ENCODE measurements at places on chromosomes 7 and 10. TPM values are rescaled to one million over a fixed set of nuclear protein-coding genes. Genes with fewer than 3 reads are reported as not detected.
A peak's percentile ranks its signal among the peaks of the same experiment; 100 is the strongest.

MMRN2 gene
- not detected for total RNA-seq

TLX1 gene
- not detected for total RNA-seq

LIPJ gene
- not detected for total RNA-seq

FRG2B gene
- not detected for total RNA-seq

TAS2R39 gene
- total RNA-seq, result not detected

DNA sequence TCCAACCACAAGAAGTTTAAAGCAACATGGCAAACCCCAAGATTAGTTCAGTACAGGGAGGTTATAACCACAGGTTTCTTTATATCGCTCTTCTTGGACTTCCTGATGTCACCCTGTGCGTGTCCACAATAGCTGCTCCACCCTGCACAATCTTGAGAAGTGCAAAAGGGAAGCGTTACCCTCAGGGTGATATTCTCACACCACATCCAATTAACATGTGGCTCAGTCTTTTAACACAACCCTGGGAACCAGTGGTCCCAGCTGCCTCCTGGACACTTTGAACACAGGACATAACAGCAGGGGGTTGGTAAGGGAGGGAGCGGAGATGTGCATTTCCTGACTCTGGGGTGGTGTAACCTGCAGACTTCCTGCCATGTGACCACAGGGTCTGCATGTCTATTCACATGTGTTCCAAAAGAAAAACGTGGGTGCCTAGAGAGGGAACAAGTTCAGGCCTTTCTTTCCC, 64.6 kb downstream of the GSAP start:
- peaks cover 28% of the 10 kb centered on the region for H3K36me3 ChIP-seq
- H3K27ac ChIP-seq, result peak overlapping the region; percentile 96
- peaks cover 77% of the 10 kb centered on the region for H3K4me1 ChIP-seq
- H3K4me3 ChIP-seq, result peak overlapping the region; percentile 65

- H3K36me3 ChIP-seq, result peaks cover 26% of the 10 kb centered on the region
- H3K27ac ChIP-seq, result peak overlapping the region; percentile 81
- no peak for DNase-seq
- peaks cover 76% of the 10 kb centered on the region for H3K4me1 ChIP-seq
Measured at GRCh38 chr10:124644771-124645415, 99.3 kb downstream of the FAM53B start.

GRCh38 chr7:98323597-98324322, 42.3 kb downstream of the BRI3 start:
- H3K27me3 ChIP-seq, result peaks cover 3% of the 10 kb centered on the region
- no peaks in the 10 kb centered on the region for H3K36me3 ChIP-seq
- H3K4me1 ChIP-seq, result no peaks in the 10 kb centered on the region
- no peak overlapping the region for H3K4me3 ChIP-seq

DNA sequence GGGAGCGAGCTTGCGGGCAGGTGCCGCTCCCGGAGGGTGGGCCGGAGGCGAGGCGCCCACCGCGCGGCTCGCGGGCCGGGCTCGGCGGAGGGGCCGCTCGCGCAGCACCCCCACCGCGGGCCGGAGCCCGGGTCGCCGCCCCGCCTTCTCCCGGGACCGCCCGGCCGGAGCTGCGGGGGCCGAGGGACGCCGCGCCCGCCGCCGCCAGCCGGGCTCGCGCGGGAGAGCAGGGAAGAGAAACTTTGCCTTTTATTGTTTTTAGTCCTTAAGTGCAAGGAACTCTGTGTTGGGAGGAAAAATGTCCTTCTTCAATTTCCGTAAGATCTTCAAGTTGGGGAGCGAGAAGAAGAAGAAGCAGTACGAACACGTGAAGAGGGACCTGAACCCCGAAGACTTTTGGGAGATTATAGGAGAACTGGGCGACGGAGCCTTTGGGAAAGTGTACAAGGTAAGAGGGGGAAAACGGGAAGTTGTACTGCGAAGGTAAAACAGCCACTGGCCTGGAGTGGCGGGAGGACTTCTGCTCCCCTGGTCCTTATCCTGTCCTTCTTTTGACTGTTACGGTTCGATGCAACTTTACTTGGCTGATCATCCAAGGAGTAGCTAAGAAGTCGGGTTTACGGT, 620 bp downstream of the SLK start:
- H3K4me1 ChIP-seq, result peaks cover 42% of the 10 kb centered on the region
- H3K36me3 ChIP-seq, result peaks cover 6% of the 10 kb centered on the region
- H3K4me3 ChIP-seq, result peak overlapping the region; percentile 95
- DNase-seq, result peak; percentile 22
- H3K27ac ChIP-seq, result peak overlapping the region; percentile 88
- no peaks in the 10 kb centered on the region for H3K27me3 ChIP-seq

- H3K27me3 ChIP-seq, result no peaks in the 10 kb centered on the region
- no peak overlapping the region for H3K4me3 ChIP-seq
- peaks cover 2% of the 10 kb centered on the region for H3K4me1 ChIP-seq
- peaks cover 10% of the 10 kb centered on the region for H3K36me3 ChIP-seq
Measured at GRCh38 chr7:110677405-110677804, 413.5 kb upstream of the LRRN3 start.

- H3K4me1 ChIP-seq, result no peaks in the 10 kb centered on the region
- H3K27me3 ChIP-seq, result peaks cover 54% of the 10 kb centered on the region
- no peaks in the 10 kb centered on the region for H3K36me3 ChIP-seq
- DNase-seq, result no peak
Measured at GRCh38 chr7:128920913-128921582, 10.5 kb upstream of the KCP start.

DNA sequence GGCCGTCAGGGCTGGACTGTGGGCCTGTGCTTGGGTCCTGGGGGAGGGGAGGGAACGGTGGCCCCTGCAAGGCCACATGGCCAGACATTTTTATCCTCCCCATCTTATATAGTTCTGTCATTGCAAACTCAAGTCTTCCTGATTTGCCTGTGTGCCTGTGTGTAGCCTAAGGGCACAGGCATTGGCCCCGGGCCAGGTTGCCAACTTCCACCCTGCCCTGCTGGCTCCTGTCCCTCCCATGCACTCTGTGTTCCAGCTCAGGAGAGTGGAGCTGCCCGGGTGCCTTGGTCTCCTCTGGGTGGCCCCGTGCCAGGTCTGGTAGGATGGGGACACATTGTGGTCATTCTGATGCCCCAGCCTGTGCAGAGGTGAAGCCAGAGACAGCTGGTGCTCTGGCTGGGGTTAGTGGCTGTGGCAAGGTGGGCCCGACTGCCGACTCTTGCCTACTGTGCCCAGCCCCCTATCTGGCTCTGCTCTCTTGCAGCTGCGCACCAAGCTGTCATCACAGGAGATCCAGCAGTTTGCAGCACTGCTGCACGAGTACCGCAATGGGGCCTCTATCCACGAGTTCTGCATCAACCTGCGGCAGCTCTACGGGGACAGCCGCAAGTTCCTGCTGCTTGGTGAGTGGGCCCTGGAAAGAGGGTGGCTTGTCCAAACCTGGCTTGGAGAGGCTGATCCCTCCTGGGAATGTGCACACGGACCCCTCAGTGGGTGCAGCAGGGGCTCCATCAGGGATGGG, 14.8 kb downstream of the NACAD start:
- no peak for DNase-seq
- no peaks in the 10 kb centered on the region for H3K27me3 ChIP-seq
- peaks cover 59% of the 10 kb centered on the region for H3K36me3 ChIP-seq
- peaks cover 4% of the 10 kb centered on the region for H3K4me1 ChIP-seq

DNA sequence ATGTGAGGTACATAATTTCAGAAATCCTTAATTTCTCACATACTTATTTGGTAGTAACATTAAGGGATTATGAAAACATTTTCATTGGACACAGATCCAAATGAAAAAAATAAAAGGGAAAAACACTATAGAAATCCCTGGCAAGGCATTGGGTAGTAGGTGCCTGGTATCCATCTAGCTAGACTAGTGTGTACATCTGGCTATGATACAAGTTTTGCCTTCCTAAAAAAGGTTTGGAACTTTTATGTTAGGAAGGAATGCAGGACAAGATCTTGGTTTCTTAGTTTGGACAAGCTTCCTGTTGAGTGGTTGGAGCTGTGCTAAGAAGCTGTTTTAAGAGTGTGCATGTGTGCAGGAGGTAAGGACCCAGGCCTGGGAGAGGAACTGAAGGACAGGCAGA, 252.3 kb upstream of the GLI3 start:
- peaks cover 18% of the 10 kb centered on the region for H3K27me3 ChIP-seq
- H3K4me3 ChIP-seq, result no peak overlapping the region
- H3K4me1 ChIP-seq, result no peaks in the 10 kb centered on the region
- DNase-seq, result no peak
- no peak overlapping the region for H3K27ac ChIP-seq

- no peak overlapping the region for H3K4me3 ChIP-seq
- H3K36me3 ChIP-seq, result no peaks in the 10 kb centered on the region
- no peaks in the 10 kb centered on the region for H3K4me1 ChIP-seq
Measured at GRCh38 chr10:43272030-43272429, 5.2 kb upstream of the RASGEF1A start.

GRCh38 chr10:50224330-50224952, 26.9 kb downstream of the ASAH2 start:
- DNase-seq, result peak; percentile 41
- H3K27me3 ChIP-seq, result peaks cover 37% of the 10 kb centered on the region
- H3K36me3 ChIP-seq, result no peaks in the 10 kb centered on the region
- no peak overlapping the region for H3K4me3 ChIP-seq
- no peak overlapping the region for H3K27ac ChIP-seq

GRCh38 chr7:30451539-30452279, 26.9 kb downstream of the NOD1 start:
- DNase-seq, result no peak
- H3K36me3 ChIP-seq, result peaks cover 27% of the 10 kb centered on the region
- no peak overlapping the region for H3K4me3 ChIP-seq
- H3K27me3 ChIP-seq, result no peaks in the 10 kb centered on the region

- no peak overlapping the region for H3K27ac ChIP-seq
- H3K4me3 ChIP-seq, result no peak overlapping the region
- H3K4me1 ChIP-seq, result peaks cover 7% of the 10 kb centered on the region
- peaks cover 5% of the 10 kb centered on the region for H3K36me3 ChIP-seq
- no peaks in the 10 kb centered on the region for H3K27me3 ChIP-seq
- no peak for DNase-seq
Measured at GRCh38 chr7:139588632-139589031, 65.1 kb downstream of the CLEC2L start.

DNA sequence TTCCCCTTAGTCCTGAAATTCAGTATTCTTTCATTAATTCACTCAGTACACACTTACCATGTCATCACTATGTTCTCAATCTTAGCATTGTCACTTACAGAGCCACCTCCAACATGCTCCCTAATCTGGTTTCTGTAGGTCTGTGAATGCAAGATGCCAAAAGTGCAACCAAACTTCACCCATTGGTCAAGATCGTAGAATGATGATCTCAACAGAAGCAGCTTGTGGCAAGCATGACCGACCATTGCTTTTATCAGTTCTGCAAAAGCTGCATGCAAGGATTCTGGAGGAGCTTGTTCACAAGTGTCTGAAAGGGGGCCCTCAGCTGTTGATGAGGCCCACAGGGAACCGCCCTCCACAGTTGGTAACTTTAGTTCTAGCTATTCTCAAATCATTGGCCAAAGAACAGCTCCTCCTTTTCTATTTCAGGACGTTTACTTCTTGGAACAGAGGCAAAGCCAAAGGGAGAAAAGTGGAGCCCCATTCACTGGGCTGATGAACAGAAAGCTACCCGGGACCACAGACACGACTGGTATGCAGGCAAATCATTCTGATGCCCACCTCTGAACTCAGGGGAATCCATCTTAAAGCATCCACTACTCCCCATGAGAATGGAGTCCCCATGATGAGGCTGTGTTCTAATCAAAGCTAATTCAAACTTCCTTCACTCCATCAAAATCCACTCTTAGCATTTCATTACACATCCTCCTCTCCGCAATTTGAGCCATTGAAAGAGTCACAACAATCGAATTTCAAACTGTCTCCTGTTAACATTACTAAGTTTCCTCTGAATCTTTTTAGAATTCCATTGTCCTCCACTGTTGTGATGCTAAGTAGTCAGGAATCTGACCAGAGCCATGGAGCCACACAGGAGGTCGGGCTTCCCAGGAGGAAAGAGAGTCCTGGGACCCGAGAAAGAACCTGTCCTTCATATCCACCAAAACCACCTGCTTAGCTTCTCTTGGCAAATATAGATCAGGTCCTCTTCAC, 13.9 kb downstream of the GRB10 start:
- no peak overlapping the region for H3K27ac ChIP-seq
- no peak for DNase-seq
- no peaks in the 10 kb centered on the region for H3K4me1 ChIP-seq
- H3K27me3 ChIP-seq, result no peaks in the 10 kb centered on the region
- no peaks in the 10 kb centered on the region for H3K36me3 ChIP-seq
- H3K4me3 ChIP-seq, result no peak overlapping the region

DNA sequence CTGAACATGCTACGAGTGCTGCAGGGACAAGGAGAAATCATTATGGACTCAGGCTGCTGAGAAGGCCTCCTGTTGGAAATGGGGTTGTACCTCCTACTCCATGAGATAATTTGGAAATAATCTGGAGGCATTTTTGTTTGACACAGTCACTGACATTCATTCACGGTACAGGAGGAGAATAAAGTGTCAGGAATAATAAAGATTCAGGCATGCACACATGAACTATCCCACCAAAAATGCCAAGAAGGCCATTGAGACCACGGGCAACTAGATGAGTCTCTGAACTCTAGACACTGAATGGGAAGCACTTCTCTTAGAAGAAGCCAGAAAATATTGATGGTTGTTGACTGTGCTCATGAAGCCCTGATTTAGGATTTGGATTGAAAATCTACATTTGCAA, 220.9 kb upstream of the HABP2 start:
- H3K27me3 ChIP-seq, result peaks cover 2% of the 10 kb centered on the region
- no peaks in the 10 kb centered on the region for H3K36me3 ChIP-seq
- no peaks in the 10 kb centered on the region for H3K4me1 ChIP-seq
- H3K27ac ChIP-seq, result no peak overlapping the region

DNA sequence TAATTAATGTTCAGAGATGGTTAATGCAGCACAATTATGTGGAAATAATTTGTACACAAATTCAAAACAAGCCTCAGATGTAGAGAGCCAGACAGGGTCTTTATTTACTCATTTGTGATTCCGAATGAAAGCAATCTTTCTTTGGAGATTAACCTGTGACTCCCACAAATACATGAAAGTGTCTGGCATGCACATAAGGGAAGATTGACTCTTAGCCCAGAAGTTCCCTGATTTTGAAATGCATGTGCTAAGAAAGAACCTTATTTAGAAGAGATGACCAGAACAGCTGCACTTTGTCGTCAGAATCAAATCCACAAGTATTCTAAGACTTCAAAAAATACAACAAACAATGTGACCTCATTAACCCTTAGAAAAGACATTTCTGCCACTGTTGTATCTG, 45.1 kb downstream of the RNLS start:
- H3K27me3 ChIP-seq, result peaks cover 19% of the 10 kb centered on the region
- H3K36me3 ChIP-seq, result no peaks in the 10 kb centered on the region
- H3K27ac ChIP-seq, result no peak overlapping the region

- no peaks in the 10 kb centered on the region for H3K4me1 ChIP-seq
- no peak for DNase-seq
- H3K4me3 ChIP-seq, result no peak overlapping the region
- no peak overlapping the region for H3K27ac ChIP-seq
- H3K27me3 ChIP-seq, result no peaks in the 10 kb centered on the region
Measured at GRCh38 chr7:75655536-75655935, 83.2 kb downstream of the HIP1 start.
